ENCODE measurements at places on chromosomes 12 and 14.

- DNase-seq, result no peak
Observed at GRCh38 chr14:74469548-74470518, 23.3 kb downstream of the NPC2 start.

GRCh38 chr14:65565948-65566347 lies 153.4 kb downstream of the FUT8 start:
- DNase-seq, result no peak

DNA sequence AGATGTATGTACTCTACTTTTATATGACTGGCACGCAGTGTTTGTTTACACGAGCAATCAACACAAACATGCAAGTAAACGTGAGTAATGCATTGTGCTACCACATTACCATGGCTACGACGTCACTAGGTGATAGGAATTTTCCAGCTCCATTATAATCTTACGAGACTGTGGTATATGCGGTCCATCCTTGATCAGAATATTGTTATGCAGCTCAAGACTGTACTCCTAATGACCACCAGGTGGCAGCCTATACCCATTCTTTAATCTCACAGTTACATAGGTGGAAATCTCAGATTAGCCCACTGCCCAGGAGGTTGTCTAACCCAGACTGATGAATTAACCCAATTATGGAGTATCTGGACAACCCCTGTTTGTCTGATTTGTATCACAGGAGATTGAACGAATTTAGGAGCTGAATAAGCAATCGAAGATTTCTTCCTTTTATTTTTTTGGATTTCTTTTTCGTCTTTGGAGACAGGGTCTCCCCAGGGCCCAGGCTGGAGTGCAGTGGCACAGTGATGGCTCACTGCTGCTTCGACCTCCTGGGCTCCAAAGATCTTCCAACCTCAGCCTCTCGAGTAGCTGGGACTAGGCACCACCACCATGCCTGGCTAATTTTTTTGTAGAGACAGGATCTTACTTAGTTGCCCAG lies 8.7 kb upstream of the TESPA1 start:
- DNase-seq, result peak; percentile 87

GRCh38 chr12:113515082-113515856 lies 43.6 kb upstream of the LHX5 start:
- peak; percentile 39 for DNase-seq

- no peak for DNase-seq
Observed at GRCh38 chr14:31898838-31899528, 178.1 kb upstream of the ARHGAP5 start.

- peak; percentile 43 for DNase-seq
Observed at GRCh38 chr12:24363177-24363754, 413.8 kb upstream of the SOX5 start.

DNA sequence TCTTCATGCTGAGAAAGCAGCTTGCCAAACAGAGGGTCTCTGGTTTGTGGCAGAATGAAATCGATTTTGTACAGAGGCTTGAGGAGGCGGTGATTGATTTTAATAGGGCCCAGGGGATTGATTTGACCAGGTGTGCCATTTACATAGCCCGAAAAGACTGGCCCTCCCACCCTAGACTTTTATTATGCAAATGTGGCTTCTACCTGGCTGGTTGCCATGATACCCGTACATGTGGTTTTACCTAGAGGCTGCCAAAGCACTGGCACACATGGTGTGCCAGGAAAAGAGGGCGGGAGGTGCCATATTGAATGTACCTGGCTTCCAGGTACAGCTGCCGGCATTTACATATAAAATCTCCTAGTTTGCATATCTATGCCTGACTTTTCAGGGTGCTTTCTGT lies 18.0 kb upstream of the GUCY2C start:
- DNase-seq, result no peak

DNA sequence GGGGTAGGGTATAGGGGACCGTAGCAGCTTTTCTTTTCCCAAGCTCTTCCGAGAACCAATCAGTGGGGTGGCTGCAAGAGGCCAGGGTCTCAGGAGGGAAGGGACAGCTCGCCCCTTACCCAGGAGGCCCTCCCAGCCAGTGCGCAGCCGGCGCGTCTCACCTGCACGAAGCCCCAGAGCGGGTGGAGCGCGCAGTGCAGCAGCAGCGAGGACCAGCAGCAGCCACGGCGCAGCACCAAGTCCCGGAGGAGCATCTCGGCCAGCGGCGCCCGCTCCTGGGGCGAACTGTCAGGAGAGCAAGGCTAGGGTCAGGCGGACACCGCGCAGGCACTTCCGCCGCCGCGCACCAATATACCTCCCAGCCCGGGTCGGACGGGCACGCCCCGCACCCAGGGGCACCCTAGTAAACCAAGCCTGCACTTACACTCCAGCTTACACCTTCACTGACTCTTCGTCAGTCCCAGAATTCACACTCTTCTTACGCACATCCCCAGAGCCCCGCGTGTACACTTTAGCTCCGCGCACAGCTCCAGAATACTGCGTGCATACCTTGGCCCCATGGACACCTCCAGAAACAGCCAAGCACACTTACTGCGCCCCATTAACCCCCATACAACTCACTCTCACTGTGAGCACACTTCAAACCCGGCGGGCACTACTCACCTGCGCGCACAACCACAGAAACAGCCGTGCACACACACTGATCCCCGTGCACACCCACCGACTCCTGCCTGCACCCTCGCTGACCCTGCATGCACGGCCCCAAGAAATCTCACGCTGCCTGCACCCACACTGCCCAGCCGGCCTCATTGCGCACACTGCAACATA lies 606 bp downstream of the PRIMA1 start:
- DNase-seq, result no peak

GRCh38 chr12:113889076-113889475 lies 77.0 kb downstream of the RBM19 start:
- DNase-seq, result no peak

GRCh38 chr14:61033855-61034254 lies 52.8 kb downstream of the SLC38A6 start:
- no peak for DNase-seq

DNA sequence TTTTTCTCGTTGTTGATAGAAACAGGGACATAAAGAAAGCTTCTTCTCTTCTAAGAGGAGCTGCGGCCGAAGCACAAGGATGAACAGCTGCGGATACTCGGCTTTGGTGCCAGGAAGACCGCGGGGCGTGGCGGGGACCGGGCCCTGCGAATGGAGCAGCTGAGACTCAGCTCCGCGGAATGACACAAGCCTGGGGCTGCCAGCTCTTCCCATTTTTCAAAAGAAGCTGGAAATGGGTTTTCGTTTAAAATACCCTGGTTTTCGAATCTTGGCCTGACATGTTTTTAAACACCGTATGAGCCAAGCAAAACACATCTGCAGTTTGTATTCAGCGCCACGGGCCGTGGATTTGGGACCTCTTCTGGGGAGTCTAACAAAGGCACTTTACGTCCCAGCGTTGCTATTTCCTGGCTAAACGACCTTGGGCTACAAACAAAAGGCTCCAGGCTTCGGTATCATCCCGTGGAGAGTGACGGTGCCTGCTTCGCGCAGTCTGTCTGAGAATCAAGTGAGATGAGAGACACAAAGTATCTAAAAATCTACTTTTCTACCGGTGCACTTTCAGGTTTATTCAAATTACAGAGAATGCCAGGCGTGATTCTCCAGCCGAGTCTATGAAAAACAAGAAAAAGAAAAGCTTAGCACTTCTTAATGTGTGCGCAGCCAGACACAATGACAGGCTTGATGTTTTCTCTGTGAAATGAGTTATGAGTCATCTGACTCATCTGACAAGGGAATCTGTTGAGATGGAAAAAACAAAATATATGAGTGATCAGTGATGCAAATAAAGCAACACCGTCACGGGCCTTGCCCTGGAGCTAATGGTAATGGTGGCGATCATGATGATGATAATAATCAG lies 114.0 kb upstream of the TMEM132D start:
- DNase-seq, result peak; percentile 38

DNA sequence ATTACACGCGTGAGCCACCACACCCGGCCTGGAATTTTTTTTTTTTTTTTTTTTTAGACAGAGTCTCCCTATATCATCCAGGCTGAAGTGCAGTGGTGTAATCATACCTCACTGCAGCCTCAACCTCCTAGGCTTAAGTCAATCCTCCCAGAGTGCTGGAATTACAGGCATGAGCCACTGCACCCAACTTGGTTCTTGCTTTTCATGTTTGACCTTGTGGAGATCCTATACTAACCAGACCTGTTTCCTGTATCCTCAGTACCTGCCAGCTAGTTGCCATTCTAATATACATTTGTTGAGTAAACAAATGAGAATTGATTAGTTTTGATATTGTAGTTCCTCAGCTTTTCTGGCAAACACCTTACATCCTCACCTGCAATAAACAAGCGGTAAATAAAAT lies 3.2 kb upstream of the VSIG10 start:
- DNase-seq, result no peak

GRCh38 chr14:93395231-93395630 lies 35.5 kb upstream of the UNC79 start:
- DNase-seq, result no peak

GRCh38 chr12:123465084-123465483 lies 7.1 kb downstream of the SNRNP35 start:
- no peak for DNase-seq

GRCh38 chr12:18320036-18320617 lies 58.8 kb downstream of the PIK3C2G start:
- peak; percentile 6 for DNase-seq

- no peak for DNase-seq
Observed at GRCh38 chr14:30322819-30323218, 236.1 kb upstream of the G2E3 start.

DNA sequence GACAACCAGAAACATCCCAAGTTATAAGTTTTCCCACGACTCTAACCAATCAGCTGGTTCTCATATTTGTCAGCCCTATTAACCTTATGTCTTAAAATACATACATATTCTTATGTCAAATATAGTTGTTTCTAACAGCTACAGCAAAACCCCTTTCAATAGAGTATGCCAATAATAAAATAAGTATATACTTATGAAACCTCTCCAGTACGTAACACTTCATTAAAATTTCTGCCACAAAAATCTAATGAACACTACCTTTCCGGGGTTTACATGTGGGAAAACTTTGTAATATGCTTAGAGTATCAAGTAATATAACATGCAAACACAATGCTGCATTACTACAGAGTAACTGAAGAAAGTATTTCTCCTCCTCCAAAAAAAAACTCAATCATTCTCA lies 1.8 kb downstream of the LRP6 start:
- no peak for DNase-seq

DNA sequence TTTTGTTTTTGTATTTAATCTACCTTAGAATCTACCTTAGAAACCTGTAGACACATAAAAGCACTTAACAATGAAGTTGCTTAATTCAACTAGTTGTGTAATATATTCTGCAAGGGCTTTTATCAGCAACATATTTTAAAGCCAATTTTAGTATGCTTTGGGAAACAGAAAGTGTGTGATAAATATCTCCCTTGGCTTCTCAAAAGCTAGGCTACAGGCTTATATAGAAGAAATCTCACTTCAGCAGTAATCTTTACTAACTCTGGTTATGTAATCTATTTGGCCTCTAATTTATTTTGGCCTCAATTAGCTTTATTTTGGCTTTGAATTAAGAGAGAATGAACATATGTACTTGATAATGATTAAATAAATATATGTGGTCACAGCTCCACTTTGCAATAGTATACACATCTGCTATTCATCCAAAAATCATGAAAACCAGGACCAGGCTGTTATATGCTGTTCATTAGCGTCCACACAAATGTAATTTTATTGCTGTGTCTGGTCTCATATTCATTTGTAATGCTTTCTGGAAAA lies 37.2 kb downstream of the LRP6 start:
- no peak for DNase-seq

DNA sequence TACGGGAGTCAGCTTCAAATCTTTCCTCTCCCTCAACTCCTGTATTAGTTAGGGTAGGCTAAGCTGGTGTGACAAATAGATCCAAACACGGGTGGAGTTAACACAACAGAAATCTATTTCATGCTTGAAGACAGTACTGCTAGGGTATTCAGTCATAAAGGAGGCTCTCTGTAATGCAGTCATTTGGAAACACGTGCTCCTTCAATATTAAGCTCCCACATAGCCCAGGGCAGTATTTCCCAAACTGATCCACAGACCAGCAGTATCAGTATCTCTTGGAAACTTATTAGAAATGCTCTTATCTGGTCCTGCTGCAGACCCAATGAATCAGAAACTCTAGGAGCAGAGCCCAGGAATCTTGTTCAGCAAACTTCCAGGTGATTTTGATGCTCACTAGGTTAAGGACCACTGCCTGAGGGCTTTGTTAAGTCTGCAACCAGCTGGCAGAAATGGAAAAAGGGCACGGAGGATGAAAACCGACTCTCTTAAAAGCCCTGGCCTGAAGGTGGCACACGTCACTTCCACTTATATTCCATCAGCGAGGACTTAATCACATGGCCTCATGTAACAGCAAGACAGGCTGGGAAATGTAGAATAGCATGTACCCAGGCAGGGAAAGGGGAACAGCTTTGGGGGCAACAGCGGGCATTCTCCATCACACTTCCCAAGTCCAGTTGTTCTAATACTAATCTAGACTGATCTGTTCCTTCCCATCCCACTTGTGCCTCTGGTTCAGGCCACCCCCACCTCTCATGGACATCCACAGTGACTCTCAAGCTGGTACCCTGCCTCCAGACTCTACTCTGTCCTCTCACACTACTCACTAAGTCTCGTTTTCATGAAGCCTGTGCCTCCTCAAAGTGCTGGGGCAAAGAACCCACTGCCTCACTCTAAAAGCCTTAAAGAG lies 38.2 kb upstream of the RIC8B start:
- DNase-seq, result no peak

GRCh38 chr14:40623643-40624042 lies 983.0 kb upstream of the LRFN5 start:
- DNase-seq, result peak; percentile 13

DNA sequence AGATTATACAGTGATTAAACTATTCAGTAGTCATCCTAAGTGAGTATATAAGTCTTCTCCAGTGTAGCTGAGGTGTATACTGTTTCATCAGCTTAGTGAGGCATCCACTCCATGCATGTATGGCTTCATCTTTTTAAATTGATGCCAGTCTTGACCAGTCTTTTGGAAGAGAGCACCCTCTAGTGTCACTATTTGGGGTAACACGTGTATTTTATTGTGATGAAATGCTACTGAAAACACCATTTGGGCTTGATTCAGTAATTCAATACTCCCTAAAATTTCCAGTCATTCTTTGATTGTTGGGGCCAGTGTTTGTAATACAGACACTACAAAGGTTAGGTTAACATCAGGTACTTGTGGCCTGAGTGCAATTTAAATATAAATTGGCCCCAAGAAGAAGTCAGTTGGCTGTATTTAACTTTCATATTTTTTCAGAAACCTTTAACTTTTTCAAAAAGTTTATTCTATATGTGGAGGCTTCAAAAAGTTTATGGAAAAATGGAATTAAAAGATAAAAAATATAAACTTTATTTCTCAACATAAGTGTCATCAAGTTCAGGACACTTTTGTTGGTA lies 35.3 kb downstream of the MIPOL1 start:
- peak; percentile 65 for DNase-seq

Data from NCI-H748 treated with DMSO at 0.1 percent for 48 hours (cell line).